Naive thymus-derived CD8-positive, alpha-beta T cell (primary cell): ENCODE measurements at places on chromosomes 12 and 14. TPM values are rescaled to one million over a fixed set of nuclear protein-coding genes. Genes with fewer than 3 reads are reported as not detected.

DNA sequence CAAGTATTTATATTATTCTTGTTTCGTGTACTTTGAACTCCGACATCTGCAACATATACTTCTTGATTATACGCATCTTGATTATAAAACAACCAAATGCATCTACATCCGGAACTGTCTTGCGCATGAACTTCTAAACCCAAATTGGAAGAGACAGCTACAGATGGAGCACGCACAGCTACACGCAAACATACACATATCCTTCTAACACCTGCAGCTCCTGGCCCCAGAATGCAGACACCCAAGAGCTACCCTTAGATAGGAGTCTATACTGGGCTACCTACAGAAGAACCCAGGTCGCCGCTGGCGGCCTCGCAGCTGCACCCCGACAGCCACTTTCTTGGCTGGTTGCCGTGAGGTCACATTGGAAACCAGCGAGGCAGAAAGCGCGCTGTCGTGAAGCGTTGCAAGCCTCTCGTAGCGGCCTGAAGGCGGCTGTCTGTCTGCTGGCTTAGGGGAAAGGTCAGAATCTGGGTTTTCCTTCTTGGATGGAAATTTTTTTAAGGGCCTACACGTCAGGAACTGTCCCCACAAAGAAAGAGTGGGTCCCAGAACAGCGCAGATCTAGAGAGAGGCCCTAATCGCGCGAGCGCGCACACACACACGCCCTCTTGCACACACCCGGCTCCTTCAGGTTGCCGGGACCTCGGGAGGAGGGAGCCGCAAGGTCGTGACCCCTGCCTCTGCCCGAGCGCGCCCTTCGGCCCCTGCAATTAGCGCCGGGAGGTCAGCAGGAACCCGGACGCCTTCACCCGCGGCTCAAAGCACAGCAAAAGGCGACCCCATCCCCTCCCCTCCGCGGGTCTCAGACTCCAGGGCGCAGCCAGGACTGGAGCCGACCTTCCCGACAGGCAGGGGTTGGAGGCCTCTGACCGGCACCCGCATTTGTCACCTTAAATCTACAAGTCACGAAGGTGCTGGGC is 17.0 kb downstream of the TBX3 start:
- DNase-seq, result no peak

GEMIN2 gene
- total RNA-seq, result 17.0 TPM

TTC9 gene
- 26.5 TPM for total RNA-seq

DNA sequence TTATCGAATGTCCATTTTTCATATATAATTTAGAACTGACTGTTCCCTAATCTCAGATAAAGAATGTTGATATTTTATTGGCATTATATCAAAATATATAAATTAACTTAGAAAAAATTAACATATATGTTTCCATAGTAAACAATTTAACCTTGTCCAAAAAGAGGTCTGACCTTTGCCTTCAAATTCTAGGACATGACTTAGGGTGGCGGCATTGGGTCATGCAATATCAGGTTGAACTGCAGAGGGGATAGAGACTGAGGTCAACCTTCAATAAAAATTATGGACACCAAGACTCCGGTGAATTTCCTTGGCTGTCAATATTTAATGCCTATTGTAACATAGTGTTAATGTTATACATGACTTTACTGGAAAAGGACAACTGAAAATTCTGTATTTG is 199.8 kb downstream of the RPL10L start:
- no peak for DNase-seq

PPFIA2 gene
- not detected for total RNA-seq

DNA sequence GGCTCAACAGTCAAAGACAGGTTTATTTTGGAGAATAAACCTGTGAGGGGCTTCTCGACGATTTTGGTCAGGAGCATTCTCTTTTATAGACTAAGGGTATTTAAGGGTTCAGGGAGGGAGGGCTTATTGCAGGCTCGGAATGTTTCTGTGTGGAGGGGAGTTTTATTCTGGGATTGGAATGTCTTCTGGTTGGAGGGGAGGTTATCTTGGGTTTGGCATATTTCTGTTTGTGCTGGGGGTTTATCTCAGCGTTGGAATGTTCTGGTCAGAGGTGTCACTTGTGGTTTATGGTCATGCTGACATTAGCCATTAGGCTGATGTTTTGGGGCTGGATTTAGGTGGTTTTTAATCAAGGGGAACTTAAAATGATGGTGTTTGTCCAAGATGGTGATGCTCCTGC is 103.9 kb downstream of the SUDS3 start:
- DNase-seq, result no peak

GRCh38 chr12:131117438-131118245 is 163.9 kb downstream of the ADGRD1 start:
- no peak for DNase-seq

GRCh38 chr12:57452181-57452936 is 2.7 kb upstream of the INHBE start:
- DNase-seq, result no peak

DNA sequence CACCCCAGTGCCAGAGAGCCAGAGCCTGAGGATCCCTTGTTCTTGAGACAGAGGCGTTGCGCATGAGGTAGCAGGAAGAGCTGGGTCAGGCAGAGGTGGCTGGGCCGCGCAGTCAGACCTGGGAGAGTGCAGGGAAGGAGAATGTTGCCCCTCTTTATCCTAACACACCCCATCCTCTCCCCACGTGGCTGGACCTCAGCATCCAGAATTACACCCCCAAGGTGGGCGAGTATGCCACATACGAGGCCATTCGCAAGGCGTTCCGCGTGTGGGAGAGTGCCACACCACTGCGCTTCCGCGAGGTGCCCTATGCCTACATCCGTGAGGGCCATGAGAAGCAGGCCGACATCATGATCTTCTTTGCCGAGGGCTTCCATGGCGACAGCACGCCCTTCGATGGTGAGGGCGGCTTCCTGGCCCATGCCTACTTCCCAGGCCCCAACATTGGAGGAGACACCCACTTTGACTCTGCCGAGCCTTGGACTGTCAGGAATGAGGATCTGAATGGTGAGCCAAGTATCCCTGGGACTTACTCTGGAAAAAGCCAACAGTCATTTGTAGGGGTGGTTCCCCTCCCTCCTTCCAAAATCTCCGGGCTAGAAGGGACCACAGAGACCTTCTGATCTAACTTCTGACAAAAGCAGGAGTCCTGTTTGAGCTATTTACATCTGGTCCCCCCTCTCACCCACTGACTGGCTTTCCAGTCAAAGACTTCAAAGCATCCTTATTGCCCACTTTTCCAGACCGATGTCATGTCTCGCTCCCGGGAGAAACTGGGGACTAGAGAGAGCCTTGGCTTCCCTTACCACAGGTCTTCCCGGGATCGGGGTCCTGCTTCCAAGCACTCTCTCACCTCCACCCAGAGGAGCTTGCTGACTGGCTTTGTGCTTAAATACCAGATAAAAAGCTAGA is 6.1 kb downstream of the MMP14 start:
- no peak for DNase-seq

GRCh38 chr12:42584651-42585111 is 4.9 kb downstream of the PRICKLE1 start:
- no peak for DNase-seq

DNA sequence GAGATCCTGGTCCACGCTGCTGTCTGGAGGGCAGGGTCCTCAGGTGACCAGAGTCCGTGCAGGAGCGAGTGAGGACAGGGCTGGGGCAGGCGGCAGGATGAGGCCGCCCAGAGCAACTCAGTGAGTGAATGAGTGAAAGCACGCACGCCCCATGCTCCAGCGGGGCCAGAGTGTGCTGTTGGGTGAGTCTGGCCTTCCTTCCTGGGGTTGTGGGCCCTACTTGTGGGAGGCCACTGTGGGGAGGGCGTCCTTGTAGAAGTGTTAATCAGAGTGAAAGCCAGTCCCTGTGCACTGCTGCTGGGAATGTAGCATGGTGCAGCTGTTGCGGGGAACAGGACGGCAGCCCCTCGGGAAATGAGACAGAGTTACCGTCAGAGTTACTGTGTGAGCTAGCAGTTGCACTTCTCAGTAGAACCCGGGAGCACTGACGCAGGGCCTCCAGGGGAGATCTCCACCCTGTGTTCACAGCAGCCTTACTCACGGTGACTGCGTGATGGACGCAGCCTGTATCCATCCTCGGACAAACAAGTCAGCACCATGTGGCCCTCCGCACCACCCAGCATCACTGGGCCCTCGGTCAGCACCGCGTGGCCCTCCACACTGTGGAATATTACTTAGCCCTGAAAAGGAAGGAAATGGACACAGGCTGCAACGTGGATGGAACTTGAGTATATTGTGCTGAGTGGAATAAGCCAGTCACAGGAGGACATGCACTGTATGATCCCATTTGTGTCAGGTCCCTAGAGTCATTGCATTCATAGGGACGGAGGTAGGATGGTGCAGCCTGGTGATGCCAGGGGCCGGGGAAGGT is 22.1 kb downstream of the PACS2 start:
- DNase-seq, result no peak

DNA sequence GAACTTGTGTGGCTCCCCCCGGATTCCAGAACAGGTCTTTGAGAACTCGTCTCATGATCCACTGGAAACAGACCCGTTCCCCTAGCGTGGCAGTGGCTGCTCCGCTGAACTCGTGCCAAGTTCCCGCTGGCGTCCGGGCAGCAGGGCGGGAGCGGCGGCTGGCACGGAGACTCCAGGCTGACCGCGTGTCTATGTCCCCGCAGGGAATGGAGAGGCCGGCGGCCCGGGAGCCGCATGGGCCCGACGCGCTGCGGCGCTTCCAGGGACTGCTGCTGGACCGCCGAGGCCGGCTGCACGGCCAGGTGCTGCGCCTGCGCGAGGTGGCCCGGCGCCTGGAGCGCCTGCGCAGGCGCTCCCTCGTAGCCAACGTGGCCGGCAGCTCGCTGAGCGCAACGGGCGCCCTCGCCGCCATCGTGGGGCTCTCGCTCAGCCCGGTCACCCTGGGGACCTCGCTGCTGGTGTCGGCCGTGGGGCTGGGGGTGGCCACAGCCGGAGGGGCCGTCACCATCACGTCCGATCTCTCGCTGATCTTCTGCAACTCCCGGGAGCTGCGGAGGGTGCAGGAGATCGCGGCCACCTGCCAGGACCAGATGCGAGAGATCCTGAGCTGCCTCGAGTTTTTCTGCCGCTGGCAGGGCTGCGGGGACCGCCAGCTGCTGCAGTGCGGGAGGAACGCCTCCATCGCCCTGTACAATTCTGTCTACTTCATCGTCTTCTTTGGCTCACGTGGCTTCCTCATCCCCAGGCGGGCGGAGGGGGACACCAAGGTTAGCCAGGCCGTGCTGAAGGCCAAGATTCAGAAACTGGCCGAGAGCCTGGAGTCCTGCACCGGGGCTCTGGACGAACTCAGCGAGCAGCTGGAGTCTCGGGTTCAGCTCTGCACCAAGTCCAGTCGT is 1.5 kb downstream of the APOLD1 start:
- DNase-seq, result peak; percentile 74

DNA sequence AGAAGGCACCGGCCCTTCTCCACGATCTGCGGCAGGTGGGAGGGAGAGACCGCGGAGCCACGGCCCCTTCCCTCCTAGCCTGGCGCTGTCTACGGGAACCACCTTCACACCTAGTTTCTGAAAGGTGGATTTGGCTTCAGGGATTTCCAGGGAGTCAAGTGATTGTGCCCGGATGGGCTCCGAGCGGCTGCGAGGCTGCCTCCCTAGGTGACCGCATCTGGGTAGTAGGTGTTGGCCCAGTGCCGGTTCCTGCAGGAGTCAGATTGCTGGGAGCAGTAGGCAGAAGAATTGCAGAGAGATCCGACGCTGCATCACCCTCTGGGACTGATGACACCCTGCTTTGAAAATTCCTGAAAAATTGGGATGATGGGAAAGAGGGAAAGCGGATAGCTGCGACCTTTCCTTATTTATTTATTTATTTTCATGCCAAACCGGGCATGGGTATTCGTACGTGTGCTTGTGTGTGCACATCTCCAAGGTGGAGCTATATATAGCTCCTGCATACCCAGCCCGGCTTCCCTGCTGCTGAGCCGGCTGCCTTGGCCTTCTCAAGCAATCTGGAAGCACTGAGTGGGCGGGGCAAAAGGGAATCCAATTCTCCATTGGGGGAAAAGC is 1.1 kb downstream of the CNTN1 start:
- no peak for DNase-seq

- DNase-seq, result no peak
Observed at GRCh38 chr14:51653079-51653774, 1.5 kb downstream of the FRMD6 start.

DNA sequence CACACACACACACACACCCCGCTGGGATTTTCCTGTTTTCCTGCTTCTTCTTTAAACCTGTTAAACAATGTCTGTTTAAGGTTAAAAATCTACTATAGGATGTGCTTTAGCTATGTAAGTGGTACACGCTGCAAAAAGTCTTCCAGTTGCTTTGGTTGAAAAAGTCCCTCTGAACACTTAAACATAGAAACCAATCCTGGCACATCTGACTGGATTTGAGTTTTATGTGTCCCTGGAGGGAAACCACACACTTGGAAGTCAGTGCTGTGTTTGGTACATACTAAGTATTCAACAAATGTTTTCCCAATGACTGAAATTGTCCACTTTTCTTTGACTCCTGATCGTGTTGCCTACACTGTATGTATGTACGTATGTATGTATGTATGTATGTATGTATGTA is 22.0 kb downstream of the CFL2 start:
- DNase-seq, result no peak

GRCh38 chr14:101070540-101071492 is 167.3 kb upstream of the RTL1 start:
- no peak for DNase-seq

GRCh38 chr12:116201908-116202307 is 75.6 kb downstream of the MED13L start:
- no peak for DNase-seq

DNA sequence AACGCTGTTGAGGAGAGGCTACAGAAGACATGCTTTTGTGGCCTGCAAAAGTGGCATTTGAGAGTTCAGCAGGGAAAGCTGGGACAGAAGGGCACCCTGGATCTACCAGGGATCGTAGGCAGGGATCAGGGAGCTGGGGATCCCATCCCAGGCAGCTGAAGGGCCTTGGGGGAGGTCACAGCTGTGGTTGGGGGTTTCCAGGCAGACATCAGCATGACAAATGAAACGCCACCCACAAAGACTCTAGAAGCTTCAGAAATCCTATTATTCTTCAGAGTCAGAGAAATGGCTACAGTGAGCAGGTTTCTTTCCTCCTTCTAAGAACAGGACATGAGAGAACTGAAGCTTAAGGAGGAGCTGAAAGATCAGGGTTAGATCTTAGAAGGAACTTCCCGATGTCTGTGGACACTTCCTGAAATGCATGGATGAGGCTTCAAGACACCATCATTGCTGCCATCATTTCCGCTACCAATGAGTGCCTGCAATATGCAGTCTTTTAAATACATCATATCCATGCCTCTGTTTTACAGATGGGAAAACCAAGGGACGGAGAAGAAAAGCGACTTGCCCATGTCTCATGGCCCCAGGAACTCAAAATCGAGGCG is 104.3 kb downstream of the RBM19 start:
- DNase-seq, result no peak

- no peak for DNase-seq
Observed at GRCh38 chr12:84816916-84817695, 95.5 kb downstream of the SLC6A15 start.

DNA sequence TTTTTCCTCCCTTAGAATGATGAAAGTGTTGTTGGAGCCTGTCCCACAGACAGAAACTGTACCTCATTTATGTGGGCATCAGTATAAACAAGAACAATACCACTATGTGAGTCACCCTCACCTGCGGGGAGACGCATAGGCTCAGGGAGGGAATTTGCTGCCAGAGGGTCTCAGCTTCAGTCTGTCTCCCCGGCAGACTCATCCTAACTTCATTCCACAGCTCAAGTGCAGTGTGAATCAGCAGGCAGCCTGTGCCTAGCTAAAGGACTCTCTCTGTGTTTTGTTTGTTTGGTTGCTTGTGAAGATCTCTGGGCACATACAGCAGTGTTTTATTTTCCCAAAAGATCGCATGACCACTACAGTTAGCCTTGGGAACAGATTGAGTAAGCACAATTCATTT is 98.9 kb downstream of the PRKCH start:
- no peak for DNase-seq

RD3L gene
- total RNA-seq, result not detected
